GM12892 (cell line): ENCODE measurements at places on chromosomes 7 and 10.
A peak's percentile ranks its signal among the peaks of the same experiment; 100 is the strongest.

DNA sequence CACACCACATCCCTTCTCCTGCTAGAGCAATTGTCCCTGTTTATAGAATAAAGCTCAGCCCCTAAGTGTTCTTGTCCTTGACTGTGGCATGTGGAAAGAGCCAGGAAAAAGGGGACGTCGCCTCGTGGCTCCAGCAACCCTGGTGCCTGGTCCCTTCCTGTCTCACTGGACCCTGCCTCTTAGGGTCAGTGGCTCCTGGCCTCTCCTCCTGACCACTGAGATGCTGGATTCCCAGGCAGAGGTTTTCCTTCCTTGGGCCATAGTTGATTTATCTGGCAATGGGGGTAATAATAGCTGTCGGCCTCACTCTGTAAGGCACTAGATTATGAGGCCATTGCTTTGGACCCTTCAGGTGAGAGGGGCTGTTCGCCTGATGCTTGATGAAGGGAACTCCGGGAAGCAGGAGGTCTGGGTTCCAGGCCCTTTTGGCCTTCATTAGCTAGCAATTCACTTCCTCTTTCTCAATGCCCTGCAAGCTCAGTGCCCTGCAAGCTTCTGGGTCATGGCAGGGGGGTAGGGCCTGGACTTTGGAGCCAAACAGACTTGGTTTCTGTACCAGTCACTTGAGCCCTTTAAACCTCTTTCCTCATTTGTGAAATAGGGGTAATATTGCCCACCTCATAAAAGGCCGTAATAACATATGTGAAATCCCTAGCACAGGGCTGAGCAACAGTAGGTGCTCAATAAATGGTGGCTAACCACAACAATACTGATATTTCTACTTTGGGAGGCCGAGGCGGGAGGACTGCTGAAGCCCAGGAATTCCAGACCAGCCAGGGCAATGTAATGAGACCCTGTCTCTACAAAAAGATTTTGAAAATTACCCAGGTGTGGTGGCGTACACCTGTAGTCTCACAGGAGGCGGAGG, 1.1 kb downstream of the ASL start:
- no peak for DNase-seq

DNA sequence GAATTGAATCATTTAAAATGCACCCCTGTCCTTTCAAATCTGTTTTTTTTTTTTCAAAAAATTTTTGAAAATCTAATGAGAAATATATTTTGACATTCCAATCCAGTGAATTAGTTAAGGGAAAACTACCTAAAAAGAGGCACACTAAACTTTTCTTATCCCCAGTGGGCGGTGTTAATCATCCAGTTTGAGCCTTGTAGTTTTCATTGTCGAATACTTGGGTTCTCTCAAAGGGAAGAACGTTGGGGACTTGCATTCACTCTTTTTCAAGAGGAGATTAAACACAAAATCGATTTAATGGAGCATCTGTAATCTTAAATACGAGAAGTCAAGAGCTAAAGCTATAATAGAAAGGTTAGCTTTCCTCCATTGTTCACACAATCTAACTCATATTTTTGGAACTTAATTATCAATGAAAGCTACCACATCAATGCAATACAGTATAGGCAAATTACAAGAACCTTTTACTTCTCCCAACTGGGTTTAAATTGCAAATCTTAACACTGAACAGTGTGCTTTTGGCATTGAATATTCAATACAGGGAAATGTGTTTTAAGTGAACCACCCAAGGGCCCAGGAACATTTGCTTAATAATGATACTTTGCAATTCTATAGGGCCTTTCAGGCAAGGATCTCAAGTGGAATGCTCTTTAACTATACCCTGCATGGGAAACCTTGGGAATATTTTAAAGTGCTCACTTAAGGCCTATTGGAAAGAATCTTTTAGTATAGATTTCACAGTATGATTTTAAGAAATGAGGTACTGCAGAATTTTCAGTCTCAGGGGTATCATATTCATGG, 13.1 kb upstream of the SP8 start:
- no peak for DNase-seq

DNA sequence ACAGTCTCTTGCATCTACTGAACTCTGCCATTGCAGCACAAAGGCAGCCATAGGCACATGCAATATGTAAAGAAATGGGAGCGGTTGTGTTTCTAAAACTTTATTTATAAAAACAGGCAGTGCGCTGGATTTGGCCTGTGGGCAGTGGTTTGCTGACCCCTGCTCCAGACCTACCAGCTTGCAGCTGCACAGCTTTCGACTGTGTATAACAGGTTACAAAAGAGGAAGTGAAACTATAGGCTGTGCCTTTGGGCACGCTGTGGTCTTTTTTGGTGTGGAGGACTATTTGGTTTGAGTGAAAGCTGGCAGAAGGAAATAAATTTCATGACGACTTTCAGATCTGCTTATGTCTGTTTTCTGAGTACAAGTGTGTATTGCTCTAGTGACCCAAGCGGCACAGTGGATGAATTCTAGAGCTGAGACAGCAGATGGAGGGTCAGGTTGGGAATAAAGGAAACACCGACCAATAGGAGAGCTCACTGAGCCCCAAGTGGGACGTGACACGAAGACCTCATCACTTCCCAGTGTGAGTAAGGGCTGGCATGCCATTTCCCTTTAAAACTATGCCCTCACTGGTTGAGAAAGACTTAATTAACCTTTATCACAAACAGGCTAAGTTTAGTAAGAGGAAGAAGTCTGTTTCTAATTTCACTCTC, 152.7 kb downstream of the ANK3 start:
- DNase-seq, result peak; percentile 14

DNA sequence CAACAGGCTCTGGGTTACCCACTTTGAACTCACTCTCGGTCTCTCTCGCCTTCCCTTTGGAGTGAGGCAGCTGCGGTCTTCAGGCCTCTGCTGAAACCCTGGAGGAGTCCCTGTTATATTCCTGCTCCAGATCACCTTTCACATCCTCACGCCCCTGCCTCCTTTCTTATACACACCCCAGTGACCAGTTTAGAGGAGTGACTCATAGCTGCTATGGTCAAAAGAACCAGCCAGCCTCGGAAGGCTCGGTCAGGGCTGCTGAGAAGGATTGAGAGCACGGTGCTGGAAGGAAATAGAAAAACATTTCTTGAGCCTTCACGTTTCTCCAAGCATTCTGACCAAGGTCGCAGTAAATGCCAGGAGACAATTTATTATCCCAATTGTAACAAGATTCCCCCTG, 28.3 kb upstream of the SVOPL start:
- no peak for DNase-seq

GRCh38 chr10:123144697-123145541, 3.0 kb upstream of the HMX2 start:
- no peak for DNase-seq

DNA sequence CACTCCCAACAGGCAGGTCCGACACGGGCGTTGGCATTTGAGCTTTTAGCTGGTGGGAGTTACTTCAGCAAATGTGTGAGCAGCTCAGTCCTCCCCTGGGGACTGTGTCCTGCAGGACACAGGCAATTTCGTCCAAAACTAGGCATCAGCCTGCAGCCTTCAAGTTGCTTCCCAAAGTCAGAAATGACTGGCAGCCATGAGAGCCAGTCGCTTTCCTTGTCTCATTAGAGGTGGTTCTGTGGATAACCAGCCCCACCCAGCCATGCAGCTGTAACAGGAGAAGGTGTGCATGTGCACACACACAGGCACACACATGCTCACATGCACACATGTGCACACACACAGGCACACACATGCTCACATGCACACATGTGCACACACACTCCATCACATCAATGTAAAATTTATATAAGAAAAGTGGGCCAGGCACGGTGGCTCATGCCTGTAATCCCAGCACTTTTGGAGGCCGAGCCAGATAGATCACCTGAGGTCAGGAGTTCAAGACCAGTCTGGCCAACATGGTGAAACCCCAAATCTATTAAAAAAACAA, 138.8 kb upstream of the TCERG1L start:
- no peak for DNase-seq

- no peak for DNase-seq
These were observed 586.6 kb downstream of the SUGCT start for GRCh38 chr7:40721342-40721949.

GRCh38 chr7:129606803-129607202, 4.7 kb upstream of the NRF1 start:
- DNase-seq, result no peak

GRCh38 chr7:116433246-116433645, 66.3 kb upstream of the CAV2 start:
- no peak for DNase-seq

DNA sequence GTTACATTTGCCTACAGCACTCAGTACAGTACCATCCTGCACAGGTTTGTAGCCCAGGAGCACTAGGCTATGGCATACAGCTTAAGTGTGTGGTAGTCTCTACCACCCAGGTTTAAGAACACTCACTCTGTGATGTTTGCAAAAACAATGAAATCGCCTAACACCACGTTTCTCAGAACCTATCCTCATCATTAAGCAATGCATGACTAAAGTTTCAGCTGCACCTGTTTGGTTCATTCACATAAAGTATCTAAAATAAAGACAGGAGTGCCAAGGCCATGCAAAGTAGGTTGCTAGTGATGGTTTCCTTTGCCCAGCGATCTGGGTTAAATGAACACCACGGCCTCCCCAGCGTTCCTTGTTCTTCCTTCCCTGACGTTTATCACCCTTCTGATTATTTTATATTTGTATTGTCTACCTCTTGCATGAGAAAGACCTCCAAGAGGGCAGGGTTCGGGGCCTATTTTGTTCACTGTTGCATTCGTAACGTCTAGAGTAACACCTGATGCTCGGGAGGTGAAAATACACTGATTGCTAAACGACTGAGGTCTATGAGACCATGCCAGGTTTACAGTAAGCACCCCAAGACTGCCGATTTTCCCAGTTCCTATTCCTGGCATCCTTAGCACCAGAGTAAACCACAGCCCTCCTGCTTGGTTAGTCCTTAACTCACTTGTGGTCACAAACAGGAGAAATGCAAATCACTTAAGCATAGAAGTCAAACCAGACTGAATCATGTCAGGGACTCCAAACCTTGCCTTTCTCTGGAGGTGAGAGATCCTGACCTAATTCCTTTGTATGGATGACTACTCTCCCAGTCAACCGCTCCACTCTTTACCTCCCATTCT, 204.1 kb upstream of the NFE2L3 start:
- no peak for DNase-seq

GRCh38 chr7:46115410-46115809, 194.3 kb upstream of the IGFBP3 start:
- no peak for DNase-seq

DNA sequence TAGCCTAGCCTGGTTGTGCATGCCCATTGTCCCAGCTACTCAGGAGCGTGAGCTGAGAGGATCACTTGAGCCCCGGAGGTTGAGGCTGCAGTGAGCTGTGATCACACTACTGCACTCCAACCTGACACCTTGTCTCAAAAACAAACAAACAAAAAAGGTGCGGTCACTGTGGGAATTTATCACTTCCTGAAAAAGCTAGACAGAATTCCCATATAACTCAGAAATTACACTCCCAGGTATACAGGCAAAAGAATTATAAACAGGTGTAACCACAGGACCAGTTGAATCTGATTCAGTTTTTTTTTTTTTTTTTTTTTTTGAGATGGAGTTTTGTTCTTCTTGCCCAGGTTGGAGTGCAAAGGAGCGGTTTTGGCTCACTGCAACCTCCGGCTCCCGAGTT, 3.2 kb upstream of the OGDH start:
- no peak for DNase-seq

GRCh38 chr10:53909791-53910190, 891.2 kb downstream of the PCDH15 start:
- DNase-seq, result no peak

DNA sequence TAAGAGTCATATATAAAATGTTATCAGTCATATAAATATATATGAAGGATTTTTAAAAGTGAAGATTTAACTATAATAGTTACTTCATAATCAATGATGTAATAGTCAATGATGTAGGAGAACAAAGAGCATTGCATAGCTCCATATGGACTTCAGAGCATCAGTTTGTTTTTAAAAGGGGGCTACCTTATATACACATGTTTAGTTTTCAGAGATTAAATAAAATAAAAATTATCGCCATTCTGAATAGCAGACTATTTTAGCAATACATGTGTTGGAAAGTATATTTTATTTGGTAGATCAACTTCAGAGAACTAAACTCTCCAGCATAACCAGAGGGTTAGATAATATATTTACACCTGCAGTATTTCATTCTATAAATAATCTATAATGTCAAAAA, 29.1 kb upstream of the EPC1 start:
- DNase-seq, result no peak

DNA sequence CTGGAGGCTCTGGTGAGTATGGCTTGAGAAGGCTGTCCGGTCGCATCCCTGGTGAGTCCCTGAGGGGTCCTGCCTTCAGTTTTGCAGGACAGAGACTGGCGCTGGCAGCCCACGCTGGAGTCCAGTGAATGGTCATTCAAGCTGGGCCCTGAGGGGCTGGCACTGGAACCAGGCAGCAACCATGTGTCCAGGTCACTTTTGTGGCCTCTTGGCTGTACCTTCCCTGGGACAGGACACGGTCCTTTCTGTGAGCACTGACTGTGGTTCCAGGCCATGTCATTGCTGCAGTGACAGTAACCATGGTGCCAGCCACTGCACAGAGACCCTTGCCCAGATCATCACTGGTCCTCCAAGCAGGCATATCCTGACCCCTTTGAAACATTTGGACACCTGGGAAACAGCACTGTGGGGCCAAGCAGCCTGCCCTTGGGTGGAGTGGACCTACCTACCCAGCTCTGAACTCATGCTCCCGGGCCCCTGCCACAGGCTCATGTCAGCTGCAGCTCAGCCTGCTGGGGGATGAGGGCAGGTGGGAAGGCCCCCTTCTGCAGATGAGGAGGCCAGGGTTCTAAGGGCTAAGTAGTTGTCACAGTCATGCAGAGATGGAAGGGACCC, 72.1 kb downstream of the ADCY1 start:
- no peak for DNase-seq

DNA sequence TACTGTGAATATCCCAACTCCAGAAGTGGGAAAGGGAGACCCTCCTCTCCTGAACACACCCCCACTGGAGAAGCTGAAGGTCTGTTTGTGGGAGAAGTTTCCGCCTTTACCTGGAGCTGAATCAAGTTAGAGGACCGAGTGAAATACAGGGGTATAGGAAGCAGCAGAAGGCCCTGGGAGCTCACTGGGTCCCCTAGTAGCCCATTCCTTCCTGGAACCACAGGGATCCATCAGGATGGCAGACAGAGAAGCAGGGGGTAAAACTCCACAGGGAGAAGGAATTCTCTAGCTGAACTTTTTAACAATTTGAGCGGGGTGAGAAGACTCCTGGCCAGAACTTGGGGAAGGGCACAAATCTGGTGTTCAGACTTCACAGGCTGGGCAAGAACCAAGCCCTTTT, 275.8 kb downstream of the GRID1 start:
- no peak for DNase-seq
